Skeletal muscle cell (primary cell): ENCODE measurements at places on chromosomes 5 and 9.

DNA sequence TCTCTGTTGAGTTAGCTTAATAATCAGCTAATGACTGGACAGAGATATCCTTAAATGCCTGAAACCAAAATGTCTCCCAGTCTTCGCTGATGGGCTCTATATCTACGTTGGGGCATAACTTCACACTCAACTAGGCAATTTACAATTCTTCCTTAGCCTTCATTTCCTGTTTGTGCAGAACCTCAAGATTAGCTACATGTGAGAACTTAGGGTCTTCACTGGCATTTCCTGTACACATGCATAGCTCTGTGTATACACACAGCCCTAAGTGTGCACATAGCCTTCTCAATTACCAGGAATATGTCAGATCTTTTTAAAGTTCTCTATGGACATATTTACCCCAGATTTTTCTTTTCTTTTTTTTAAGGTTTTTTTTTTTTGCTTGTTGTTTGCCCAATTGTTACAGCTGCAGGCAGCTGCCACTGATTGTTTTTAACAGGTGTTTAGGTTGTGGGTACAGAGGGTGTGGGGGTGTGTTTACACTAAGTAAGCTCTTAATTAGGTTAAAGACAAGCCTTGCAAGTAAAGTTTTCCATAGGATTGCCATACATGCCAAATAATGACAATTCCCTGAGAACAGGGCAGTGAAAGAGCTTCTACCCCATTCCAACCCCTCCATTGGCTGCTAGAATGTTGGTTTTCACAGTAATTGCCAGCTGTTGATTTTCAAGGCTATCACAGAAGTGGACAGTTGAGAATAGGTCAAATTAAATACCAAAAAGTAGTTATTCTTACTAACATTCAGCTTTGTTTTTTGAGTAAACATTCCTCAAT lies 441.0 kb downstream of the TLE4 start:
- DNase-seq, result no peak

- DNase-seq, result no peak
These were observed 38.4 kb upstream of the HAND1 start for GRCh38 chr5:154516475-154516874.

DNA sequence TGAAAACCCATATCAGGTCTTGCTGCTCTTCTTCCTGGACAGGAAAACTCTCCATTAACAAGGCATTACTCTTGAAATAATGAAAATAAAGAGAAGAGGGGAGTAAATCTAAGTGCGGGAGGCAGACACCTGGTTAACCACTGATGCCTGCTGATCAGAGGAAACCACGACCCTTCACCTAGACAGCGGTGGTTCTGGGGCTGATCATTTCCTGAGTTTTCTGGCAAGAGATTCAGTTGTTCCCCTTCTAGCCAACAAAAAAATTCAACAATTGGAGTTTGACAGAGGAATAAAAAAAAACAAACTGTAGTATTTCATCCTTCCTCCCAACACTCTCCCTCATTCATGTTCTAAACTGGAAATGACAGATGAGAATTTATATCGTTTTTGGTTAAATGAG lies 3.0 kb downstream of the RLN2 start:
- DNase-seq, result no peak

DNA sequence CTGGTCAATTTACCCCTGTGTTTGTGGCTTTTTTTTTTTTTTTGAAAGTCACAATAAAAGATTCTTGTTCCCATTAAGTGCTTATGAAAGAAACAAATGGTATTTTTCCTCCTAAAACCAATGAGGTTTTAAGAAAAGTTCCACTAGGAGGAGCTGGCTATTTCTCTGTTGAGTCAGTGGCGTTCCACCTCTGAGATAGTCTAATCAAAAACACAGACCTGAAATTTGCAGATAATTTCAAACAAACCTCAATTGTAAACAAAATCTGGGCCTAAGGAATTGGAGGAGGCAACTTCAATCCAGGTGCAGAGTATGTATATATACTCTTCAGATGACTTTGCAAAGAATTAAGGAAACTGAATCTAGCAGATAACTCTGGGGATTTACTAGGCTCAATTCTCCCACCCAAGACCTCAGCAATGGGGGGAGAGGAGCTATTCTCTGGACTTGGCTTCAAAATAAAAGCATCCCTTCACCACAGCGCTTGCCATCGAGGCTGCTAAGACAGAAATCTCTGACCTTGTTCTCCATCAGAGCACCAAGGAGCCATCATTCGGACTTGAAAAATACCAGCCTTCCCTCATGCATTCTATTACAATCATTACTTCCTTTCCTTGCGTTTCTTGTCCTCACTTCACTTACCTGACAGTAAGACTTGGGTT lies 52.4 kb downstream of the FANCC start:
- no peak for DNase-seq

DNA sequence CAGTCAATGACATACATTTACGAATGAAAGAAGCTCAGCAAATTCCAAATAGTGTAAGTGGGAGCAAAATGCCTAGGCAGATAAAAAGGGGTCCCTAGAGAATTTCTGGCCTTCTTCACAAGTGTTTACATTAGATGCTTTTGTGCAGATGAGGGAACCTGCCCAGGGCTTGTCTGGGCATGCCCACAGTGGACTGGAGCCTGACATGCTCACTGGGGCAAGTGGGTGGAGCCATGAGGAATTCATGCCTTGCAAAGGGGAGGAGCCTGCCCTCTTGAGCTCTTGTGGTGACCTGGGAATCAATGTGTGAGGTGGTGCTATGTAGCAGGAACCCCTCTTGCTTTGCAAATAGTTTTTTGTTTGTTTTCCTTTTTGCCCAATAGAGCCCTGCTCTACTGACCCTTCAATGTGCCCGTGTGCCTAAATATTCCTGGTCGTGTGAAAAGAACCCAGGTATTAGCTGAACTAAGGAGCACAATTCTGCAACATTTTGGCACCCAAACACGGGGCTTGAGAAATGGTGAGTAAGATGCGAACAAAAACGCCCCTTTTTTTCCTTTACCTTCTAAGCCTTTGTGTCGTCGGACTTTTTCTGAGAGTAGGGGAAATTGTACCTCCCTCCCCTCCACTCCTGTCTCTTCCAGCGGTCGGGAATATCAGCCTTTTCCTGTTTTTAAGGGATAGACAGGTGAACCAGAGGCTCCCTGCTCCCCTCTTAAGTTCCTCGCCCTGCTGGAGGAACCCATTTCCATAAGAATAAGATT lies 433.8 kb upstream of the CDH9 start:
- peak; percentile 47 for DNase-seq

GRCh38 chr9:34177593-34178435 lies 1.0 kb upstream of the UBAP1 start:
- DNase-seq, result no peak

GRCh38 chr5:148020257-148020988 lies 43.4 kb upstream of the SPINK5 start:
- DNase-seq, result no peak

- no peak for DNase-seq
These were observed 5.7 kb downstream of the STK10 start for GRCh38 chr5:172182291-172182690.

- DNase-seq, result no peak
These were observed 681.8 kb downstream of the SEMA5A start for GRCh38 chr5:8864053-8864452.

DNA sequence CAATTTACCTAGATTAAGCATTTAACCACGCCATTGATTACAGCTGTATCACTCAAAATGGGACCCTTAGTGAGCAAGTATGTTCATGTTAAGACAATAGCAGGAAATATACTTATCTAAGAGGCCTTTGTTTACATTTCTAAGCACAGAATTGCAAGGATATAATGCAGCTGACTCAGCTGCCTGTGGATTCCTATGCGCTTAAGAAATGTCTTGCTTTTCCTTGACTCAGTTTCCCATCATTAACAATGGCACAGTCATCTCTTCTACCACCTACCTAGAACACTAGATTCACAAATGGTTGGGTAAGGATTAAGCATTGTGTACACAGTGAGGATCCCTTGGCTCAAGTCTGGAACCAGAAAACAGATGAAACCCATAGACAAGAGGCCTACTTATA lies 163.8 kb downstream of the TSSK1B start:
- no peak for DNase-seq

GRCh38 chr9:82153032-82153431 lies 164.5 kb downstream of the SPATA31D1 start:
- no peak for DNase-seq

DNA sequence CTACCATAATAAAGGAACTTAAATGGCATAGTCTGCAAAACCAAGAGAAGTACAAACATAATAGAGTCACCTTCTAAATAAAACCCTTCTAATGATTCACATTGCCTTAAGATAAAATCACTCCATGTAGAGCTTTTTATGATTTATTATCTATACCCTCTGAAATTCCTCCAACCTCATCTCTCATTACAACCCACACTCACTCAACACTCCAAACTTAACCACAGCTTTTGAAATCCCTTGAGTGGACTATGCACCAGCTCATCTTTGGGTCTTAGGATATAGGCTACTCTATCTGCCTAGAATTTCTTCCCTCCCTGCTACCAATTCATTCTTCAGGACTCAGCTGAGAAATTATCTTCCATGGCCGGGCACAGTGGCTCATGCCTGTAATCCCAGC lies 122.5 kb downstream of the CETN3 start:
- DNase-seq, result no peak

- no peak for DNase-seq
These were observed 243.0 kb upstream of the PTGER4 start for GRCh38 chr5:40436535-40437237.
